ENCODE measurements at places on chromosomes 1 and 21.

DNA sequence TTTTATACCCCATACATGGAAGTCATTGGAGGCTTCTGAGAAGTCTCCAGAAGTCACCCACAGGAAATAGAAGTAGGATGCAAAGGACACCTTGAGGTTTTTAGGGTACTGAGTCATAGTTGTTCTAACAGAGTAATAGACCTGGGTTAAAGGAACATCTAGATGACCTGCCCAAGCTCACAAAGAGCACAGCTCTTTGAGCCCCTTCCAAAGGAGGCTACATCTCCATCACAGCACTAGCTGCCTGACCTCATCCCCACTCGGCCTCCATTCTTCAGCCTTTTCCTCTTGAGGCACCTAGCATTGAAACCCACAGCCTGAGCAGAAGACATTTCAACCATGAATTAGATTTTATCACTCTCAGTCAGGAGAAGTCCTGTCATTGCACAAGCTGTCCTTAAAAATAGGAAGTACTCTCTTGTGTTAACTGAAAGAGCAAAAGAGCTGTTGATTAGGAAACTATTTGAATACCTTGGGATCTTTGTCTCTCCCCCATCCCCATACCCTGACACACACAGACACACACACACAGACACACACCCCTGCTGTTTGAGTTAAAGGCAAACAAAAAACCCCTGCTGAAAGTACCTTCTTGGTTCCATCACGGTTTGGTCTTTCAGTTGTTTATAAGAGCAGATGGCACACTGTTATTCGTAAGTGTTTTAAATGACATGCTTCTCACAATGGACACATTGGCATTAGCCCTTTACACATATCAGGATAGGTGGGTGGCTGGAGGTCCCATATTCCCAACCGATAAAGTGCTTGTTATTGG, 22.2 kb downstream of the MKNK1 start:
- no peak for DNase-seq

DNA sequence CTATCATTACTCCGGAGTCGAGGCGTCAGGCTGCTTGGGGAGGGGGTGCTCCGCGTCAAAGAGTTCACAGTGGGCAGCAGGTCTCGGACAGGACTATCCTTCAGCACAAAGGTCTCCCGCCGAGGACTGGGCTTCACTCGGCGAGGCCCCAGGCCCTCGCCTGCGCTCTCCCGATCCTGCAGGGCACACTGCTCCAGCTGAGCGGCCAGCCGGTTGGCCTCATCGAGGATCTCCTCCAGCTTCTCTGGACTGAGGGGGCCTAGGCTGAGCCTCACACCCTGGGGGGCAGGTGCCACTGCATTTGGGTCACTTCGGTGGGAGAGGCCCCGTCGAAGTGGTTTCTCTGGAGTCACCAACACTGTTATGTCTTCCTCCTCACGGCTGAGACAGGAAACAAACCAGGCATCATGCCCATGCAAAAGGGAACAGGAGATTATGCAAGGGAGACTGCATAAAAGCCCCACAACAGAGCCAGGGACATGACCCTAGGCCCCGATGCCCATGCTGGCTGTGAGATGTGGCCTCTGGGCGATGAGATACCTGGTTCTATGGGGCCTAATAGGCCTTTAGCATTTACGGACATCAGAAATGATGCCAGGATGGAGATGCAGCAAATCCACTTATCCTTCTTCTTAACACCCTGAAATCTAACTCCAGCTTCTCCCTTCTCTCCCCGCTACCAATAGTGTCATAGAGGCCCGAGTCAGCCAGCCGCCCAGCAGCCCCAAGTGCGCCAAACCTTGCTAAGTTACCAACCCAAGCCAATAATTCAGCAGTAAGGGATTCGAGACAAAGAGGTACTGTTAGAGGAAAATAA, 1.1 kb downstream of the PSRC1 start:
- no peak for DNase-seq

DNA sequence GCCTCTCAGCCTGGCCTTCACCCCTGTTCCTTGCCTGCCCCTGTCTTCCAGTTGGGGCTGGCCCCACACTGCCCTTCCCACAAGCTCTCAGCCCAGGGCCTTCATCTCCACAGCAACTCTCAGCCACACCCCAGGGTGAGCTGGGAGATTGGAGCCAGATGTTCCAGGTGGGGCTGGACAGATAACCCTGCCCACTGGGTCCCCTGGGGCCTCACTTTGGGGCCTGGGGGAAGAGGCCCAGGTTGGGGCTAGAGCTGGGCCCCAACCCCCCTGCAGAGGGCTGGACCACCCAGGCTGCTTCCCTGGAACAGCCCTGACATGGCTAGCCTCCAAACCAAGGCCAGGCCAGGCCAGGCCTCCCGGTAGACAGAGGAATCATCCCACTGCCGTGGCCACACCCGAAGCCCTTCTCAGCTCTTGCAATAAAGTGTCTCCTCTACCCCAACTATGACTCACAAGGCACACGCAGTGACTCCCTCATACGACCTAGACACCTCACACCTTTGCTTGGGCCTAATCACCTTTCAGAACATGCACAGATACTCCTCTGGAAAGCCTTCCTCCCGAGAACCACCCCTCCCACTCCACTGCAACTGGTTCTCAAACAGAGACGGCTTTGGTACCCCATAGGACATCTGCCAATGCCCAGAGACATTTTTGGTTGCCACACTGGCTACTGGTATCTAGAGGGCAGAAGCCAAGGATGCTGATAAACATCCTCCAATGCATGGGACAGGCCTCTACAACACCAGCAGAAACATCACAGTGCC, 22.2 kb downstream of the SLC2A1 start:
- DNase-seq = peak; percentile 40

GRCh38 chr1:201883786-201884185, 4.9 kb upstream of the SHISA4 start:
- DNase-seq = no peak

Data from lower lobe of right lung (tissue), 2 donors.